ENCODE measurements at places on chromosomes 11 and 22.
A peak's percentile ranks its signal among the peaks of the same experiment; 100 is the strongest.

DNA sequence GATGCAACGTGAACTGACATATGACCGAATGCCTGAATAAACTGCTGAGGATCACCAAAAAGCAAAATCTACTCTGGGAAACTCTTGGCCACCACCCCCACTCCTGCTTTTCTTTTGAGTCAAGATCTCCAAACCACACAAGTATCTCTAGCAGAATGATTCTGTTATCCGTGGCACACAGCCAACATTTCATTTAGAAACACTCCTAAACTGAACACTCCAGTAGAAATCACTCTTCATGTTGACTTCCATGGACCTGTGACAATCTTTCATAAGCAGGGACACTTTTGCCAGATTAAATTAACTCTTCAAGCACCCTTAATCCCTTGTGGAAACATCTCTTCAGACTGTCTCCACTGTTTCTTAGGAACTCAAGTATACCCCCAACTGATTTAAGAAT lies 44.4 kb downstream of the VSIG10L2 start:
- peak; percentile 43 for DNase-seq

DNA sequence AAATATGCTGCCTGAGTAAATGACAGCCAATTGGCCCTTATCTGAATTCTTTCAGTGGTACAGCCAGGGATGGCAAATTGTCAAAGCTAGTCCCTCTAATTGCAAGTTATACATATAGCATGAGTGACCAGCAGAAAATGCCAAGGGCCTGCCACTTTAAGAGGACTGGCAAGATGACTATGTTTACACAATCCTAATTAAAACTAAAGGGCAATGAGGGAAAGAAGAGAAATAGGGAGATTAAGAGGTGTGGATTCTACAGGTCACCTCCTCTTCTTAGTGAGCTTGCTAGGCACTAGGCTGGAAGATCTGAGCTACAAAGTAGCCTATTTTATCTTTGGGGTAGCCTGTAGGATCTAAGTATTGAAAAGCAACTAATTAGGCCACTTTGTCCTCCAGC lies 13.5 kb downstream of the NUMA1 start:
- DNase-seq, result no peak

- DNase-seq, result no peak
Measured at GRCh38 chr11:92511522-92512203, 287.0 kb downstream of the FAT3 start.

GRCh38 chr22:42270510-42271190 lies at the start of gene TCF20:
Gene TCF20, minus strand, starts transcription at chr22:42270653. Its CDS starts 55,348 bp downstream, at chr22:42215305.
- peak; percentile 60 for DNase-seq

- DNase-seq, result no peak
Measured at GRCh38 chr11:104442321-104442720, 278.4 kb upstream of the PDGFD start.

DNA sequence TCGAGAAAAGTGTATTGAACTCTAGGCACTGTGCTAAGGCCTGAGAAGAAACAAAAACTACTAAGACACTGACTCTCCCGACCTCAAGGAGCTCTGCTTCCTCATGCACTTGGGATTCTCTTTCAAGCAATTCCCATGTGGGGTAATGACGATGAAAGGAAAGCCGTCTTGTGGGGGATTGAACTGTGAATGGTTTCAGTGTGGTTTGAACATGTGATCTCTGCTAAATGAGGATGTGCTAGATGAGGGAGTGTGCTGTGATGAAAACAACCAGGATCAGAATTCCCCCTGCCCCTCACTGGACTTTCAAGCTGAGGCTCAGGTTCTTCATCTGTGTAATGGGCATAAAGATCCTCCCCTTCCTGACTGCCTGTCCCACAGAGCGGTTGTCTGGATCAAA lies 74.9 kb downstream of the DEPDC5 start:
- DNase-seq, result peak; percentile 17

Measured in AG10803 (cell line).